ENCODE measurements at places on chromosomes 2 and 18. TPM values are rescaled to one million over a fixed set of nuclear protein-coding genes. Genes with fewer than 3 reads are reported as not detected.

DNA sequence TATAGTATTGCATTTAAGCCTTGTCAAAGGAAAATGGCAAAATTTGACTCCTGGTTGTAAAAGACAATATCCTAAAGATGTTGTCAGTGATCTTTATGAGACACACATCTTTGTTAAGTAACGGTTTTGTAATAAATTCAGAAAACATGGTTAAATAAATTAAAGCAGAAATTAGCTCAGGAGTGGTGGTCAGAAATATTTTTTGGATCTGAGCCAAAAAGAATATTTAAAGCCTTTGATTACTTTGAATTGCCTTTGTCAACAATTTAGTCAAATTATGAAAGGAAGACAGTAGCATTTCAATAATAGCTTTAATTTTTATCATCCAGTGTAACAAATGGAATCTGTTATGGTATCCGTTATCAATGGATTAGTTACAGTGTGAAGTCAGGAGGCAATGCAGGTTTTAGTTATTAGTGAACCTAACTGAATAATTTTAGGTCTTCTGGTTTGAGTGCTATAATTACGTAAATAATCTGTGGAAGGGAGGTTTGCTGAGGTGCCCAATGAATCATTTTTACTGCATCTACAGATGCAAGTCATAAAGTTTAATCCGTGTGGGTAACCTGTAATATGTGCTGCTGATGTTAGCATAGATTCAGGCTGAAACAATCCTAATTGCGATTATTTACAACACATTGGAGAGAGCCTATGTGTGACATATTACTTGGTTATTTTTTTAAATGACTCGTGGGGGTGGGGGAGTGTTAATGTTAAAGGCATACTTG, 42.7 kb downstream of the SMAD4 start:
- DNase-seq: no peak
- H3K36me3 ChIP-seq: peaks cover 76% of the 10 kb centered on the region
- no peak overlapping the region for H3K27ac ChIP-seq
- H3K4me3 ChIP-seq: no peak overlapping the region
- peaks cover 17% of the 10 kb centered on the region for H3K4me1 ChIP-seq

- peaks cover 7% of the 10 kb centered on the region for H3K4me1 ChIP-seq
- DNase-seq: no peak
- no peak overlapping the region for H3K4me3 ChIP-seq
- H3K27ac ChIP-seq: no peak overlapping the region
- H3K36me3 ChIP-seq: no peaks in the 10 kb centered on the region
Observed at GRCh38 chr2:201854841-201855240, 48.5 kb downstream of the CDK15 start.

GRCh38 chr2:109481196-109481555, 132.6 kb downstream of the SEPTIN10 start:
- H3K27ac ChIP-seq: no peak overlapping the region
- H3K4me3 ChIP-seq: no peak overlapping the region
- no peaks in the 10 kb centered on the region for H3K36me3 ChIP-seq
- no peaks in the 10 kb centered on the region for H3K4me1 ChIP-seq
- no peak for DNase-seq

DNA sequence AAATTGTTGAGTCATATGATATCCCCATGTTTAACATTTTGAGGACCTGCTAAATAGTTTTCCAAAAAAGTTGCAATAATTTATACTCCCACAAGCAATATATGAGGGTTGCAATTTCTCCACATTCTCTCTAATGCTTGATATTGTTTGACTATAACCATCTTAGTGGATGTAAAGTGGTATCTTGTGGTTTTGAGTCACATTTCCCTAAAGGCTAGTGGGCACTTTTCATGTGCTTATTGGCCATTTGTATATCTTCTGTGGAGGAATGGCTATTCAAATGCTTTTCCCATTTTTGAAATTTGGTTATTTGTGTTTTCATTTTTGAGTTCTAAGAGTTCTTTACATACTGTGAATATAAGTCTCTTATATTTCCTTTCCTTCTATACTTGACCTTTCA, 82.7 kb downstream of the SCG2 start:
- no peaks in the 10 kb centered on the region for H3K27me3 ChIP-seq
- no peak for DNase-seq
- H3K4me1 ChIP-seq: no peaks in the 10 kb centered on the region

The GPD2 gene
- total RNA-seq: 23.6 TPM

GRCh38 chr18:25805323-25805722, 285.1 kb downstream of the SS18 start:
- H3K4me3 ChIP-seq: no peak overlapping the region
- H3K4me1 ChIP-seq: no peaks in the 10 kb centered on the region
- no peaks in the 10 kb centered on the region for H3K36me3 ChIP-seq
- H3K27me3 ChIP-seq: no peaks in the 10 kb centered on the region
- DNase-seq: no peak
- no peak overlapping the region for H3K27ac ChIP-seq
